ENCODE measurements at places on chromosomes 5 and 9.

GRCh38 chr9:28051559-28052503 is 478.6 kb upstream of the C9orf72 start:
- DNase-seq: no peak

GRCh38 chr9:30039712-30040111 is 2344.7 kb upstream of the ACO1 start:
- no peak for DNase-seq

DNA sequence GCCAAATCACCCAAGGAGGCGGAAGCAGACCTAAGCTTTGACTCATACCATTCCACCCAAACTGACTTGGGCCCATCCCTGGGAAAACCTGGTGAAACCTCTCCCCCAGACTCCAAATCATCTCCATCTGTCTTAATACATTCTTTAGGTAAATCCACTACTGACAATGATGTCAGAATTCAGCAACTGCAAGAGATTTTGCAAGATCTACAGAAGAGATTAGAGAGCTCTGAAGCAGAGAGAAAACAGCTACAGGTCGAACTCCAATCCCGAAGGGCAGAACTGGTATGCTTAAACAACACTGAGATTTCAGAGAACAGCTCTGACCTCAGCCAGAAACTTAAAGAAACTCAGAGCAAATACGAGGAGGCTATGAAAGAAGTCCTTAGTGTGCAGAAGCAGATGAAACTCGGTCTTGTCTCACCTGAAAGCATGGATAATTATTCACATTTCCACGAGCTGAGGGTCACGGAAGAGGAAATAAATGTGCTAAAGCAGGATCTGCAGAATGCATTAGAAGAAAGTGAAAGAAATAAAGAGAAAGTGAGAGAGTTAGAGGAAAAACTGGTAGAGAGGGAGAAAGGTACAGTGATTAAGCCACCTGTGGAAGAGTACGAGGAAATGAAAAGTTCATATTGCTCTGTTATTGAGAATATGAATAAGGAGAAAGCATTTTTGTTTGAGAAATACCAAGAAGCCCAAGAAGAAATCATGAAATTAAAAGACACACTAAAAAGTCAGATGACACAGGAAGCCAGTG is 15.8 kb upstream of the TTC23L start:
- no peak for DNase-seq

DNA sequence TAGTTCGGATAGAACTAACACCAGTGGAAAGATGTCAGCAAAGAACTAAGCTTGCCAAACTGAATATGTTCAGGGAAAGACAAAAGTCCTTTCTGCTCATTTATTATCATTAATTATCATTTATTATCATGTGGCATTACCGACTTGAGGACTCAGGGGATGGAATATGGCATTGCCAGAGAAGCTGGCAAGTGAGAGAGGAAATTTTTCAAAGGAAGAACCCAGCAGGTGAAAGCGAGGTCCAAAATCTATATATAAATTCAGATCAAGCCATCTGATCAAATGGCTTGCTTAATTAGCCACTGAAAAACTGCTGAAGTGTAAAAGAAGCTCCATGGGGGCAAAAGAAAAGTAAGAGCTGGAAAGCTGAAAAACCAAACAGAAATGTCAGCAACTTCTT is 1049.6 kb upstream of the SEMA6A start:
- DNase-seq: no peak

GRCh38 chr9:97038611-97039513 is at the start of gene CTSV:
TSS of gene CTSV (minus strand) at chr9:97039142. CDS start at chr9:97038043, 1,099 bp downstream.
- DNase-seq: peak; percentile 93

DNA sequence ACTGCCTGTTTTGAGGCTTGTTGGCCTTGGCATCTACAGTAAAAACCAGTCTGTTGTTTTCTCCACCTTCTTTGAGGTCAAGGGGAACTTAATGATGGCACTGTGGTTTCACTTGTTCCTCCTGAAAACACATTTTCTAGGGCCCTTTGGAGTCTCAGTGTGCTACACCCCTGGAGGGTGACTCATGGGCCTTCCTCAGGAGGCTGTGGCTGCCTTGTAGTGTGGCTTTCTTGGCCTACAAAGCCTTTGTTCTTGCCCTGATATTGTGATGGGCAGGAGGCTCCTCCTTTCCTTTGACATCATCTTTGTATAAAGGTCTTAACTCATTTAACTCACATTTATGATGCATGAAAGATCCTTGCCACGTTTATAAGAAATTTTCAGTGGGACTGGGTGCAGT is 56.3 kb upstream of the GPBP1 start:
- DNase-seq: no peak

- no peak for DNase-seq
These were observed 26.4 kb downstream of the EHMT1 start for GRCh38 chr9:137645211-137645610.

DNA sequence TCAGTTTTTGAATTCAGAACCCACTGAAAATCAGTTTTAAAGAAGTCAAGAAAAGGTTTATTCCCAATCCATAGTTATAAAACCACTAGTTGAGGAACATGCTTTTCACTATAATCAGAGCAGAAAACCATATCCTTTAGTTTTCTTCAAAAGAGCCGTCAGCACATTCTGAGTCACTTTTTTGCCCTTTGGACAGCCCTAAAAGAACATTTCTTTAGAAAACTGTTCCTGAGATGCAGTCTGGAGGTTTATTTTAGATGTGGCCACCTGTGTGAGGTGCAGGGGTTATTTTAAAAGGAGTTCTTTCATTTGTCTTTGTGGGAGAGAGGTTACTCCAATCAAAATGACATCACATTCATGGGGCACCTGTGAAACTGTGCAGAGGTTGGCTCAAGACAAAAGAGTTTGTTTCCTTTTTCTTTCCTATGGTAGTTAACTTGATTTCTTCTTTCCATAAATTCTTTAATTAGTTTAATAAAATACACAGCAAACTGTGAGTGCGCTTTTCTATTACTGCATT is 221.6 kb upstream of the RPS23 start:
- no peak for DNase-seq

- DNase-seq: no peak
These were observed 5.0 kb upstream of the PPP2R2B start for GRCh38 chr5:146883511-146883910.

Measured in NCI-H2171 (cell line).